ENCODE measurements at places on chromosomes 3 and 15.

GRCh38 chr3:156480949-156481348, 74.0 kb downstream of the SSR3 start:
- no peak for DNase-seq

- no peak for DNase-seq
Observed at GRCh38 chr3:182628531-182628930, 164.8 kb upstream of the ATP11B start.

GRCh38 chr15:82710208-82710555, 507 bp upstream of the AP3B2 start:
- no peak for DNase-seq

DNA sequence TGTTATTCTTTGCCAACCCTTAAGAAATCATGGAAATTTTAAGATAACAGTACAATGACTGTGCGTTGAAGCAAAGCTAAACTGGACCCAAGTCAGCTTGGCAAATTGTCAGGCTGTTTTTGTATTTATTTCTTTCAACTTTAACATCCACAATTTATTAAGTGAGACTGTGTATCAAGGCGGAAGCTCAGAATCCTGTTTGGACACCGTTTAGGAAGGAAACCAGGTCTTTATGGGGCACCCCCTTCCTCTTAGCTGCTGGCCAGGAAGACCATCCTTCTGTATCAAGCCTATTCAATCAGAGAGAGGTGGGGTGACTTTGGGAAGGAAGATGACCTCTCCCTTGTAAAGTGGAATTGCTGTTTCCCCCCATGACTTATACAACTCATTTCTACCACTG, 166.0 kb downstream of the MCTP2 start:
- no peak for DNase-seq

DNA sequence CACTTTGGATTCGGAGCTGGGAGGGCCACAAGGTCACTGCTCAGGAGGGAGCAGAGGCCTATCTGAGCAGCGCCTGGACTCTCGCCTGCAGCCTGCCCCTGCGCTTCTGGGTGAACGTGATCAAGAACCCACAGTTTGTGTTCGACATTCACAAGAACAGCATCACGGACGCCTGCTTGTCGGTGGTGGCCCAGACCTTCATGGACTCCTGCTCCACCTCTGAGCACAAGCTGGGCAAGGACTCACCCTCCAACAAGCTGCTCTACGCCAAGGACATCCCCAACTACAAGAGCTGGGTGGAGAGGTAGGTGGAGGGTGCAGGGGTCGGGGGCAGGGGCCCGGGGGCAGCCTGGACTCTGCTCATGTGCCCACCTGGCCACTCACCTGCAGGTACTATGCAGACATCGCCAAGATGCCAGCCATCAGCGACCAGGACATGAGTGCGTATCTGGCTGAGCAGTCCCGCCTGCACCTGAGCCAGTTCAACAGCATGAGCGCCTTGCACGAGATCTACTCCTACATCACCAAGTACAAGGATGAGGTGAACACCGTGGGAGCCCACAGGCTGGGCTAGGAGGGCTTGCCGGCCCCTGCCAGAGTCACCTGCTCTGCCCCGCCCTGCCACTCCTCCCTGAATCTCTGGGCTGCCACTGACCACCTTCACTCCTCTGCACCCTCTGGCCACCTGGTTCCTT, 49.5 kb downstream of the PLXNA1 start:
- no peak for DNase-seq

GRCh38 chr15:30978328-30978727, 13.1 kb downstream of the MTMR10 start:
- no peak for DNase-seq

DNA sequence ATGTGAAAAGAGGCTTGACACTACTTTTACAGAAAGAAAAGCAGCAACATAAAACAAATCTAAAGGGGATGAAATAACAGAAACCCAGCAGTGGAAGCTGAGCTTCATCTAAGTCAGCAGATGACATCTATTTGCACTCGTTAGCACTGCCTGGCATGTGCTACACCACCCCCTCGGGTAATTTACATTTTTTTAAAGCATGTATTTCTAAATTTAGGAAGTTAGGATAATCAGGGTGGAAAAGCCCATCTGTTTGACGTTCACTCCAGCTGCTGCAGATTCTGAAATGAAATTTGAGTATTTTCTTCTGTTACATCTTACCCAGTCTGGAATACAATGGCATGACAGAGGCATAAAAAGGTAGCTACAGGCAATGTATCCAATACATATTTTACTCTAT, 20.7 kb downstream of the IGSF11 start:
- no peak for DNase-seq

DNA sequence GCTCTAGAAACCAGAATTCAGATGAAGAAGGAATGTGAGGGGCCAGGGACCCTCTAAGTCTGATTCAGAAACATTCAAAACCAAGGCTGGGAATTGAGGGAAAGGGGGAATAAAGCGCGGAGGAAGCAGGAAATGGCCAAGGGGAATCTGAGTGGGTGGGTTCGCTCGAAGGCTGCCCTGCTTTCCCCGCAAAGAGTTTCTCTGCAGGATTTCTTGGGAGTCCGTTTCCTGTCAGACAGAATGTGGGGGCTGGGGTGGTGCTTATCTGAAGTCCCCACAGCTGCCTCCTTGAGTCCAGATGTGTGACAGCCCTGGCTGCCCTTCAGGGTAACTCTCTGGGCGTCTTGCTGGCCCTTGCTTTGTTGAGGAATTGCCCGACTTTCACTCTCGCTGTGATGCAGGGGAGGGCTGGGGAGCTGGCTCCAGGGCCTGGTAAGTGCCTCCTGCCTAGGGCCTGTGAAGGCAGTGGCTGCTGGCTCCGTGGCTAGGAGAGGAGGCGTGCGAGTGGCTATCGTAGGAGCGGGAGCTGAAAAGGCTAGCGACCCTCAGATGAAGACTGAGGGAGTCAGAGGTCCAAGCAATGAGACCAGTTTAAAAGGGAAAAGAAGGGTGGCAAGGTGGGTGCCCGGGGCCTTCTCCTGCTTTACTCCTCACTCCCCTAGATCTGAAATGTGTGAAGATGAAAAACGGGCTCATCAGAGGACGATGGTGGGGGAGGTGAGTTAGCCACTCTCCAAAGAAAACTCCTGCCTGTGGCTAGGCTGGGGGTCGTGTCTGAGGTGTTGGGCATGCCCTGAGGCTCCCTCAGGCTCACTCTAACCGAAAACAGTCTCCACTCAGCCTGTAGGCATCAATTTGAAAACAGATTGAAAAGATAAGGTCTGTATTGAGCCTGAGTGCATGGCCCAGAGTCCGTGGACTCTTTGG, 143.9 kb upstream of the UMPS start:
- no peak for DNase-seq

DNA sequence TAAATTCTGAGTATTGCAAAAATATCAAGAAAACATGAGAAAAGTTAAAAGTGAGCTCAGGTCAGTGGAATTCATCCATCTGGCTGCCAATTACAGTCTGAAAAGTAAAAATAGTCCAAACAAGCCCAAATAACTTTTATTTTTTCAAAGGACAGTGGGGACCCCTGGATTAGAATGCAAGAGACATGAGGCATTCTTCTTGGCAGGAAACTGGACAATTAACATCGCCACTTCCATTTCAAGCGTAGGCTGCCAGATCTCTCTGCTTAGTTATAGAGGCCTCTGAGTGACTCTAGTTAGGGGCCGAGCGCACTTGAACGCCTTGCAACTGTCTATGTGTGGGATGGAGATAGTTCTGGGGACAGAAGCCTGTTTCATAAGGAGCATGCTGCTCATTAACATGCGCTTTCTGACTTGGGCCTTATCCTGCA, 189.1 kb downstream of the GHSR start:
- DNase-seq = no peak

DNA sequence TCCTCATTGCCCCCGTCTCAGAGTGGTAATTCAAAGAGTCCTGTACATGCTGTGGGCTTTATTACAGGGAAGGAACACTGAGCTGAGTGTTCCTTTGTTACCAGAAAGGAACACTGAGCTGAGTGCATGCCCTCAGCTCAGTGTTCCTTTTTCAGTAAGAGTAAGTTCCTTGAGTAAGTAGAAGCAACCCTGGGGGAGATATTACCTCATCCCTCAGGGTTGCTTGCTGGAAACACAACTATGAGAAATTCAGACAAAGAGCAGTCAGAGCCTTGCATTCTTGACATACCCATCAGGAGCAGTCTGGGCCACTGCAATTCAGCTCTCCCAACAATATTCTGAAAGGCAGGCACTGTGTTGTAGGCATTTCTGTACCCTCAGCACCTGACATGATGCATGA, 17.0 kb downstream of the CHRM5 start:
- no peak for DNase-seq

- DNase-seq = peak; percentile 28
Observed at GRCh38 chr3:134054881-134055280, 25.2 kb upstream of the SLCO2A1 start.

- DNase-seq = no peak
Observed at GRCh38 chr3:45860481-45860880, 18.6 kb upstream of the LZTFL1 start.

- no peak for DNase-seq
Observed at GRCh38 chr3:8282541-8283165, 219.0 kb upstream of the LMCD1 start.

GRCh38 chr3:149954812-149955211, 15.9 kb downstream of the PFN2 start:
- DNase-seq = no peak

DNA sequence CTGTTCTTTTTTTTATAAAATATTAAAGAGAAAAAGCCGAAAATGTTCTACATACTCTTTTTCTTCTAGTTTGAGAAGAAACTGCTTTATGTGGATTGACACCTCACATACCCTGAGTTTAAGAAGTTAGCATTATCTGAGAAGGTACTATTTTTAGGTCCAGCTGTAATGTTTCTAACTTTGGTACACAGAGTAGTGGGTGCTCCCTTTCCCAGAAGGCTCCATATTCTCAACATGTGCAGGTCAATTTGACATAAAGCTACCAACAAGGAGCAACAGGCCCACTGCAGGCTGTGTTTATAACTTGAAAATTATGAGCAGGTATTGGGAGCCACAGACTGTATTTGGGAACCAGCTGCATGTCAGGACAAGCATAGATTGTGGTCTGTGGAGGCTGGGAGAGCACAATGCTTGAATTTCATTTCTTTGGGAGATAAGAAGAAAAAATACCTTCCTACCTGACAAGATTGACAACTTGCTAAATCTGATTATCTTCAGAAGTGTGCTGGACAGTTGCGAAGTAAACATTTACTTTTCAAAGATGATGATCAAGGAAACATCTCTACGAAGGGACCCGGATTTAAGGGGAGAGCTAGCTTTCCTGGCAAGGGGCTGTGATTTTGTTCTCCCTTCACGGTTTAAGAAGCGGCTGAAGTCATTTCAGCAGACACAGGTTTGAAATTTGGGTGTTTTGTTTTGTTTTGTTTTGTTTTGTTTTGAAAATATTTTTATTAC, 57.2 kb downstream of the PPP2R3A start:
- DNase-seq = no peak

DNA sequence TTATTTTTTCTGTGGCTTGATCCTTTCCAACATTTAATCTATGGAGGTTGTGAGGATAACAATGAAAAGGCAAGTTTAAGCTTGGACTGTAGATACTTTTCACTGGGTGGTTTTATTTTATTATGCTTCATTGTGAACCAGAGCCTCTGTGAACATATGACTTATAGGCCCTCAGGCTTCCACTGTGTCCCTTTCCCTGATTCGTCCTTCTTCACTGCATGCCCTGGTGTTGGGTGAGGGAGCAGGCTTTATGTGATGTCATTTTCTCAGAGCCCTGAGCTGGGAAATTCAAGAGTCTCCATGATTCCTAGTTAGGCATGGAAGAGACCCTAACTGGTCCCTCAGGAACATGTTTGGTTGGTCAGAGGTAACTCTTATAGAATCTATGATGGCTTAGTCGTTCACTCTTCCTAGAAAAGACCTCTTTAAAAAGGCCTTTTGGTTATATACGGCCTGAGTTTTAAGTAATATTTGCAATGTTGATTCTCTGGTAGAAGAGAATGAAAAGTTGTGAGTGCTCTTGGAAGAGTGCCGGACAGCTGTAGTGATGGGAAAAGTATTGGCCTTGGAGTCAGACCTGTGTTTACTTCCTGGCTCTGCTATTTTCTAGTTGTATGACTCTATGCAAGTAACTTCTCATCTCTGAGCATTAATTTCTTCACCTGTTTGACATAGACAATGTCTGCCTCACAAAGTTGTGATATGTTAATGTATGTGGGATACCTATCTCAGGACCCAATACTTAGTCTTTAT, 168.4 kb downstream of the LPP start:
- no peak for DNase-seq
